NCI-H2171 (cell line): ENCODE measurements at places on chromosomes 13 and 19.

DNA sequence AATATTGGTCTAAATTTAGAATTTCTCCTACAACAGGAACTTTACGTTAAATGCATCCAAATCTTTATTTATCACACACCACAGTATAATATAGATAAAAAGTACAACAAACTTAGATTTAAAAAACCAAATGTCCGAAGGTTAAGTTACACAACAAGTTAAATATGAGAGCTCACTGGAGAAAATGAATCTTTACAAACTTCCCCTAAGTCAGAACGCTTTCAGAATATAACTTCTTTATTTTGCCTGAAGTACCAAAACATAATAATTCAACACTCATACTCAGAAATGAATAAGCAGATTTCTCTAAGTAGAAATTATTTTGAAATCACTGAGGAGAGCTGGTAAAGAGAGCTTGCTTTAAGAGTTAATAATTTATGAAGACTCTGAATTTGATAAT, 33.8 kb downstream of the TSC22D1 start:
- no peak for DNase-seq

GRCh38 chr19:41325947-41326706, 16.2 kb downstream of the CCDC97 start:
- no peak for DNase-seq

- no peak for DNase-seq
These were observed 14.4 kb upstream of the CYP2B6 start for GRCh38 chr19:40976724-40977123.

- DNase-seq = no peak
These were observed 1783.5 kb downstream of the SLITRK5 start for GRCh38 chr13:89454681-89455080.

- DNase-seq = no peak
These were observed 27.3 kb upstream of the FXYD3 start for GRCh38 chr19:35088131-35088913.

- no peak for DNase-seq
These were observed 17.8 kb upstream of the FOSB start for GRCh38 chr19:45450012-45450333.
